ENCODE measurements at places on chromosomes 11 and 22.

- no peak for DNase-seq
Measured at GRCh38 chr11:14655435-14655834, 11.8 kb downstream of the PDE3B start.

DNA sequence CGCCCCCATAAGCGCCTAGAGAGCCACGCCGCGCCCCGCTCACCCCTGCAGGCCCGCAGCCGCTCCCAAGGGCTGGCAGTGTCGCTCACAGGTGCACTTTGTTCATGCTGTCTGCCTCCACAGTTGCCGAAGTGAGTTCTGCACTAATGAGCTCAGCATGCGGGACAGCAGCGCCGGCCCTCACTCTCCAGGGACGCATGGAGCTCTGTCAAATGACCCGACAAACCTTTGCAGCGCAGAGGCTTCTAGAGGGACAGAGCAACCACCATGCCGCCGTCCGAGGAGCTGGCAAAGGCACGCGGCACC is 170.7 kb downstream of the OPCML start:
- no peak for DNase-seq

- no peak for DNase-seq
Measured at GRCh38 chr11:86274503-86274902, 27.5 kb upstream of the HIKESHI start.

DNA sequence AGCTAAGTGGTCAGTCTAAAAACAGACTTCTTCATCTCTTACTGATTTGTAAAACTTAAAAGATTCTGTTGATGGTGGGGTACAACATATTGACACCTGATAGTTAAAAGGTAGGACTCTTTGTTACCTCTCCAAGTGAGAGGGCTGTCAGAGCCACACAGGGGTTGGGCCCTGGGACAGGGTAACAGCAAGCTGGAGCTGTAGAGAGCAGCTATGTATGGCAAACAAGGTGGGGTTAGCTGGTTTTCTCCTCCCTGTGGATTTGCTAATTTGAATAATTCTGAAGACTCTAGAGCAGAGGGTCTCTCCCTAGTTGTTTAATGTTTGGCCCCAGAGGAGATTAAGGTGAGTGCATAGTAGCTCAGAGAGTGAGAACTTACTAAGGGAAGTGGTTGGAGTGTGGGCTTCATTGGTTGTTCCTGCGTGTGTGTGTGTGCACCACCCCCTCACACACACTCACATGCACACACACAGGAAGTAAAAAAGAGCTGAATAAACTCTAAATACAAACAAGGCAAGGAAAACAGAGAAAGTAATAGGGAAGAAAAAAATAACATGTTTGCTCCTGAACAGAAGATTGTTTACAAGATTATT is 9.2 kb upstream of the GAS2 start:
- DNase-seq: no peak

GRCh38 chr11:60942219-60942618 is 9.8 kb downstream of the SLC15A3 start:
- DNase-seq: no peak

DNA sequence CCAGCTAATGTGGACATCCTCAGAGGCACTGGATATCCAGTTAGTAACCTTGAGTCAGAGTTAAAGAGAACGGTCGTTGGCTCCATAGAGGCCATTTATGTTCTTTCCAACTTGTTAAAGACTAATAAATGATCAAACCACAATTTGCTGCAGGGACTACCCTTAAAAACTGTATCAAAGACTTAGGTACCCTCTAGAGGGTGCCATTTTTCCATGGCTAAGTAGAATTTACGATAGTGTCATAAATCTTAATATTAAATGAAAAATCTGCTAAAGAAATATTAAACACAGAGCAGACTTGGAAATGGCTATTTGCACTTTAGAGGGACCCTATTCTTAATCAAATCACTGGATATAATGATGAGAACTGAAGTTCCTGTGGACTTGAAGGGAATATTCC is 685.2 kb upstream of the CHORDC1 start:
- DNase-seq: no peak

DNA sequence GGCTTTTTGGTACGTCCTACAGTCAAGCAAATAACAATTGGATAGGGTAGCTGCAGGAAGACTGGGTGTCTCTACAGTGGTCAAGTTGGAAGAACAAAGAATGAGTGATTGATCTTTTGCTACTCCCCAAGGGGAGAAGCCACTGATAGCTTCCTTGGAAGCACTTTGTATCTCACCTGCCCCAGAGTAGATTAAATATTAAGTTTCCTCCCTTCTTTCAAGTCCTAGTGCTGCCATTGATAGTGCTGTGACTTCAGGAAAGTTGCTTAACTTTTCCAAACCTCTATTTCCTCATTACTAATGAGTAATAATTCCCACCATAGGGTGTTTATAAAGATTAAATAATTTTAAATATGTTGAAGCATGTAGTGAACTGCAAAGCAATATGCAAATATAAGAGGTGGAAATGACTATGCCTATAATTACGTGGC is 35.6 kb upstream of the EHF start:
- no peak for DNase-seq

DNA sequence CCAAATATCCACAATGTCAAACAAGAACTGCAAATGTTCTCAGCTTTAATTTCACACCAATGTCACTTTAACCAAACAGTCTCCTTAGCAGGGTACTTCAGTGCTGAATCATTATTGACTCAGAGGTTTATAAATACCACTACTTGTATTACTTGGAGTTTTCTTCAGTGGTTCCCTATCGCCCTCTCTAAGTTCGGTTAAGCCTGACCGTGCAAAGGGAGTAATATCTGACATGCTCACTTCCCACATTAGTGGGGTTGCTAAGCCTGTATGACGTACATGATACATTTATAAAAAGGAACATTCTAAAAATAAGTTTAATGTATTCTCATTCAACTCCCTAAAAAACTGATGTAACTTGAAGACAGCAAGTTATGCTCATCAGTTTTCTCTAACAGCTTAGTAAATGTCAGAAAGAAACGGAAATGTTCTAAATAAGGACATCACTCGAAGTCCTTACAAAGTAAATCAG is 93.1 kb upstream of the ZC3H12C start:
- no peak for DNase-seq

GRCh38 chr11:131471976-131472375 is 101.6 kb downstream of the NTM start:
- DNase-seq: no peak

DNA sequence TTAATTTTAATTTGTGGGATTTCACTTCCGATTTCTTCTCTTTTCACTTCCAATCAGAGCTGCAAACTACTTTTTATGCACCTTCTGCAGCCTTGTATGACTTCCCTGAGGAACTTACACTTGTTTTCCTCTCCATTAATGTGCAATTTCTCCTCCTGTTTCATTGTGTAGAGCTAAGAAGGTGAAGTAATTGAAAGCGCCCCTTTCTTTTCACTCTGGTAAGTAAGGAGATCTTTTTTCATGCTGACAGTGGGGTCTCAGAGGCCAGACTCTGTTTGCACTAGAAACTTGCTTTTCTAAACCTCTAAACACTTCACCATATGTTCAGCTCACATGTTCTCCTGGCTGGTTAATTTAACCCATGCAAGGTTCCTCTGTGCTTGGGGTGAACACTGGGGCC is 117.0 kb downstream of the FANCF start:
- no peak for DNase-seq

DNA sequence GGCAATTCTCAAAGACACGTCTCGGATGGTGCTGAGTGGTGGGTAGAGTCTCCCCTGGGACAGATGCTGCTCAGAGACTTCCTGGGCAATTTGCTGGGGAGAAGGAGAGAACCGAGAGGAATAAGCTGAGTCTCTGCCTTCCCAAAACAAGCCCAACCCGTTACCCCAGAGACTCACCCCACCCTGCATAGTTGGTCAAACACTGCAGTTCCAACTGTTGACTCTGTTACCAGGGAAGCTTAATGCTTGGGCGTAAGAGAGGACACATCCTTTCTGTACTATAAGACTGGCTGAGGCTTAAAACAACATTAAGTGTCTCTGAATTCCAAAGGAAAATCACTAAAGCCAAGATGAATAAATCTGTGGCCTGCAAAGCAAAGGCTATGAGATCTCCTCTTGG is 68.1 kb downstream of the CCDC81 start:
- DNase-seq: no peak

DNA sequence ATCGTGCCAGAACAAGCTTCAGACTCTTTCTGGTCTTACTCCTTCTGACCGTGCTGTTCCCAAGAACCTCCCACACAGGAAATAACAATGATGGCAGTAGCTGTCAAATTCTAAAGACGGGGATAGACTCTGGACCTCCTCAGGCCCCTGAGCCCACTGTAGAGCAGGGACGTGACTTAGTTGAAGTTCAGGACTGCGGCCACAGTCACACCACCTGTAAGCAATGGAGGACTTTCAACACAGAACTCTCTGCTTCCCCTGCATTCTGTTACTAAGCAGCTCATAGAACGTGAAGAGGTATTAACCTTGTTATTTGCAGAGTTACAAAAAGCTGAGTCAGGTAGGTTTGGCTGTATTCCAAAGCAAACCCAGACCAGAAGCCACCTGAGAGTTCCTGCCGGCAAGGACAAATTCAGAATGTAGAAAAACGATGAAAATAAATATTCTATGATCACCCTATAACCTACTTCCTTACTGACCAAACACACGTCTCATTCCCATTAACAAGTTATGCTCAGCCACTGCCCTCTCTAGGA is 12.7 kb downstream of the TMEM45B start:
- DNase-seq: no peak

DNA sequence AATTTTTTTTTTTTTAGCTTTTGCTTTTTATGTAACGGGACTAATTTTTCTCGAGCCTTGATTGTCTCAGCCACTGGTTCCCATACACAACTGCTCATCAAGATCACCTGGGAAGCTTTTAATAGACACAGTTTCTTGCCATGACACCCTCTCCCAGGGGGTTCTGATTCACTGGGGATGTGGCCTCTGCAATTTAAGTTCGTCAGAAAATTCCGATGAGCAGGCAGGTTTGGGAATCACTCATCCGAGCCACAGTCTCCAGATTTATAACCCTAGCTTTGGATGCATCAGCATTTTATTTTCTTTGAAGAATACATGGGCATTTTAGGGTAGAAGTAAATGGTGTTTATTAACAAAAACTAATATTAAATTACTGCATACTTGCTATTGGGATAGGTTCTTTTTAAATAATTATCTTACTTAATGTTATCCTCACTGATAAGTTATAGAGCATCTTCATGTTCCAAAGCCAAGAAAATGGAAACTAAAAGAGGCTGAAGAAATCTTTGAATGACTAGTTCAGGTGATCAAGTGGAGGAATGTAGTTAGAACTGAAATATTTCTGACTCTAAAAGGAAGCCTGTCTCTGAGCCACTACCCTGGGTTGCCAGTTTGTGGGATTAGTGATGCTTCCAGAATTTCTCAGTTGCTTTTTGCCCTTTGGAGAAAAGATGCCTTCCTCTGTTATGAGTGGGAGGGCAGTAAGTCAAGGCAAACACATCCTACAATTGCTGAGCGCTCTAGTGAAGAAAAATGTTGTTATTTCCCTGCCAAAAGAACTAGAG is 319.0 kb downstream of the DDX10 start:
- DNase-seq: no peak

- no peak for DNase-seq
Measured at GRCh38 chr22:34414467-34415440, 494.5 kb upstream of the LARGE1 start.

DNA sequence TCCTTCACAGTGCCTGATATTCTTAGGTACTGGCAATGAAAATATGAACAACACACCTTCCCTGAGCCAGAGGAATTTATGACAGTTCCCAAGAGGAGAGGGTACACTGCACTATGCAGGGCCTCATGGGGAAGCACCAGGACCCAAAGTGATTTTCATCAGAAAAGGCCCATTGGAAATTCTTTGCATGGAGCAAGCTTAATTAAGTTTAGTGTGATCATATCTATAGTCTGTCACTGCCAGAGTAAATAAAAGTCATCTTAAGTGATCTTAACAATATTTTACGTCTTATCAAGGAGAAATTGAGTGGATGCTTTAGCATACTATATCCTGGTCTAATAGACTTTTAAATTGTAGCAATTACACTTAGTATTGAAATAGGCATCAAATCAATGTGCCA is 86.5 kb downstream of the ACER3 start:
- no peak for DNase-seq

DNA sequence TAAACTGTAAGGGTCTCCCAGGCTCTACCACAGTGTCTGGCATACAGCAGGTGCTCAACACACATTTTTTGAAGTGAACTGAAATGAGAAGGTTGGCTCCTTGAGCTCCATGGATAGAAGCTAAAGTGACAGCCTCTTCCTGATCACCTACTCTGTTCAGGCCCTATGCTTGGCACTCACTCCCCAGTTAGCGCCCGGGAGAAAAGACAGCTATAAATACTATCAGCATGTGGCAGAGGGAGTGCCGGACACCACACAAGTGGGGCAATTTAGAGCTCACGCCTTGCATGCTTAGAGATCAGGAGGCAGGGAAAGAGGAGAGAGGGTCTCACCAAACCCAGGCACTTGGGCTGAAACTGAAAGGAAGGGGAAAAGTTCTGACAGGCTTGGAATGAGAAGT is 195.5 kb downstream of the BUD13 start:
- no peak for DNase-seq

DNA sequence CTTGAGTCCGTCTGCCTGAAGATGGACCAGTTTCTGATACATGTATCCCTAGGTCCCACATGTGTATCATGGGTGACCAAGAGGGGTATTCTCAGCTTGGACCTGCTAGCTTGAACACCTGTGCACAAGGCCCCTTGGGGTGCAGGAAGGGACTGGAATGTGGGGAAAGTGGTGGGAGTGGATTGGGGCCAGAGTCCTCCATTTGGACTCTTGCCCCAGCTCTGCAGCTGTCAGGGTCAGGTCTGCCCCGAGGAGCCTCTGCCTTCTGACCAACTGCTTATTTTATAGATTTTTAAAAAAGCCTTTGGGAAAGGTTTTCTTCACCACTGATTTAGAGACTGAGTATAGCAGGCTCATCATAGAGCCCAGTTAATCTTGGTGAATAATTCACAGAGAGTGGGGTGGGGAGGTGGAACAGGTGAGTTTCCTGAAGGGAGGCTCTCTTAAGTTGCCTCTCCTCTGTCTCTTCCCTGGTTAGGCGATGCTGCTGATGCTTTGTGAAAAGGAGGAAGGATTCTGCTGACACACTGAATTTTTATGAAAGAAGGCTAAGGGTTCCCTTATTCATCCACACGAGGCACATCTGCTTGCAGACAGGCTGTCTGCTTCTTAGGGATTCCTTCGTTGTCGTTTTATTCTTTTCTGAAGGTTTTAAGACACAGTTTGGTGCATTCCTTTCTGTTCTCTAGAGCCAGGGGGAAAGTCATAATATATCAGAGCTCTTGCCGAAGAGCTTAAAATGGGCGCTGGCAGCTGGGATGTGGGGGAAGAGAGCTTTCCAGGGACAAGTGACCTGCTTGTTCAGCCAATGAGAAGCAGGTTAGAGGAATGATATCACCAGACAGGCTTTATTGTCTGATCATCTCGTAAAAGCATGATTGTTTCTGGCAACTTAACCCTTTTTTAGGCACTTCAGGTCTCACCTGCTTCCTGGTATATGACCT is 19.9 kb downstream of the TRIM44 start:
- no peak for DNase-seq

GRCh38 chr11:10305964-10306918 is 1.4 kb downstream of the ADM start:
- no peak for DNase-seq

DNA sequence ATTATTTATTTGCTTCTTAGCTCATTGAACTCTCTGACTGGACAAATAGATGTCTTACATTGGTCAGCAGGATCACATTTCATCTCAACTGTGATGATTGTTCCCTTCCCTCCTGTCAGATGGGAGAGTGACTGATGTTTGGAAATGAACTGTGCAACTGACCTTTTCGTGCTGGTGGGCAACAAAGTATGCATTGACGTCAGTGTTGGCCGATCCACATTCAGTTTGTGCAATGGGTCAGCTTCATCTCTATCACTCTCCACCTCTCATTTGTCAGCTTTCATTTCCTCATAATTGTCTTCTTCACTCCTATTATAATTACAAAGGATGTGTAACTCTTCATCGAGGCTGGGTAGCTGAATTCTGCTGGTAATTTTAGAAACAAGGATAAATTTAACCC is 71.3 kb downstream of the PPP2R1B start:
- DNase-seq: no peak

Measured in effector CD8-positive, alpha-beta T cell (primary cell).